Caco-2 (cell line): ENCODE measurements at places on chromosomes 5 and 9. TPM values are rescaled to one million over a fixed set of nuclear protein-coding genes. Genes with fewer than 3 reads are reported as not detected.

DNA sequence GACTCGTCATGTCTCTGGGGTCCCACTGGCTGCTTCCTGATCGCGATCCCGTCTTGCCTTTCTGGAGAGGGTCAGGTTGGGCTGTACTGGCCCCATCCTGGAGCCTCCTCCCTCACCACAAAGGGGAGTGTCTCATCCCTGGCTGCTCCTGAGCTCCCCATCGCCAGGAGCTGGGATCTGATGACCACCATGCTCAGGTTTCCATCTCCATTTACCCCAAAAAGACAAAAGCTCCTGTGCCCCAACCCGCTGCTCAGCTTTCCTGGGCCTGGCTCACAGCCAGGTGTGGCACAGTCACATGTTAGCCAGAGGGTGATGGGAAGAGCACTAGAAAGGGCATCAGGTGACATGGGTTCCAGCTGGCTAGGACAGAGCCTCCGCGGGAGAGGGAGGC is 47.3 kb upstream of the CDKN2AIPNL start:
- no peak for DNase-seq

DNA sequence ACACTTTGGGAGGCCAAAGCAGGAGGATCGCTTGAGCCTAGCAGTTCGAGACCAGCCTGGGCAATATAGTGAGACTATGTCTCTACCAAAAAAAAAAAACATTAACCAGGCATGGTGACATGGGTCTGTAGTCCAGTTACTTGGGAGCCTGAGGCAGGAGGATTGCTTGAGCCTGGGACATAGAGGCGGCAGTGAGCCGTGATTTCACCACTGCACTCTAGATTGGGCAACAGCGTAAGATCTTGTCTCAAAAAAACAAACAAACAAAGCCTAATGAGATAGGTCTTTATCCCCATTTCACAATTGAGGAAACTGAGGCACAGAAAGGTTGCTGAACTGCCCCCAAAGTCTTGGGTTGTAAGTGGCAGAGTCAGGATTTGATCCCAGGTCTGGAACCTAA is 70.5 kb upstream of the RAD23B start:
- DNase-seq, result no peak

GRCh38 chr9:18429070-18429469 is 44.9 kb upstream of the ADAMTSL1 start:
- no peak for DNase-seq

GRCh38 chr9:86909388-86909787 is 37.9 kb downstream of the GAS1 start:
- no peak for DNase-seq

DNA sequence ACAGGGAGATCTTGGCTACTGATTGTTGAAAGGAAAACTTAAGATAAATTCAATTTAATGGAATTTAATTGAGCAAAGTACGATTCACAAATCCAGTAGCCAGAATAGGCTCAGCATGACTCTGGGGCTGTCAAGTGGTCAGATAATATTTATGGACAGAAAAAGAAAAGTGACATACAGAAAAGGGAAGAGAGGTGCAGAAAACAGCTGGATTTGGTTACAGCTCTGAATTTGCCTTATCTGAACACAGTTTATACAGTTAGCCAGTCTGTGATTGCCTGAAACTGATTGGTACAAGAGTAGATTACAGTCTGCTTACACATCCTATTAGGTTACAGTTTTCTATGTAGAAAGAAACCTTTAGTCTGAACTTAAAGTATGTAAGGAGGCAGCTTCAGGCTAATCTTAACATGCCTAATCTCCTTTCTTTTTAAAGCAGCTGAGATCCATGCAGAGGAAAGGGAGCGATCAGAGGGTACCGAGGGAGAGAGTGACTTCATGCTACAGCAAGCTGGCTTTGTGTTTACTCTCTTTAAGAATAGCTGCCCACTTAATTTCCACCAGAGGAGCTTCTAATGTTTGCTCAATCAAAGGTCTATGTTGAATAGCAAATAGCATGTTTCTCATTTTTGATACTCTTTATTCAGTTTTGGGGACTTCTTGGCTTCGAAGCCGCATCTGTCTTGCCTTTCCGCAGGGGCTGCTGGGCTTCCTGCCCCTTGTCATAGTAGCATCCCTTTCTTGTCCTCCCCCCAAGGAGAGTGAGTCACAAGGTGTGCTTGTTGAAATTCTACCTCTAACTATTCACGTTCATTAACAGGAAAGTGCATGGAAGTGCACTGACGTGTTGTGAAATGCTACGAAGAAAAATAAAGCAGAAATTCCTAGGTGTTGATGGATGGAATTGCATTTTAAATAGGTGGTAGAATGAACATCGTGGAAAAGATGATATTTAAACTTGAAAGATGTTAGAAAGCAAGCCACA is 761.2 kb downstream of the TAF11L14 start:
- no peak for DNase-seq

DNA sequence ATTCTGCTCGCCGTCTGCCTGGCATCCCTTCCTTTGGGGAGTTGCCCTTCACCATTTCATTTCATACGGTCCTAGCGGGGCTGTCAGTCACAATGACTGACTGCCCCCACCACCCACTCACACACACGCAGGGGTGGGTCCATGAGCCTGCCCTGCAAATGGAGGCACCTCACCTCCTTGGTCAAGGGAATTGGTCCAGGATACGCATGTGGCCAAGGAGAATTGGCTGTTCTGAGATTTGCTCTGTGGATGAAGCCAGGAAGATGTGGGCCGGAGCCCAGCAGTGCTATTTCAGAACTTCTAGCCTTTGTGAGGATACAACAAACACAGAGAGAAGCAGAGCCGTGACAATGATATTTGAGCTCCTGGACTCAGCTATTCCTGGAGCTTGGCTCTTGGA is 17.0 kb downstream of the C1QTNF2 start:
- DNase-seq, result no peak

GRCh38 chr9:88396836-88397577 is 8.8 kb downstream of the SPIN1 start:
- no peak for DNase-seq

GRCh38 chr9:136351252-136351800 is 12.2 kb downstream of the DNLZ start:
- no peak for DNase-seq

DNA sequence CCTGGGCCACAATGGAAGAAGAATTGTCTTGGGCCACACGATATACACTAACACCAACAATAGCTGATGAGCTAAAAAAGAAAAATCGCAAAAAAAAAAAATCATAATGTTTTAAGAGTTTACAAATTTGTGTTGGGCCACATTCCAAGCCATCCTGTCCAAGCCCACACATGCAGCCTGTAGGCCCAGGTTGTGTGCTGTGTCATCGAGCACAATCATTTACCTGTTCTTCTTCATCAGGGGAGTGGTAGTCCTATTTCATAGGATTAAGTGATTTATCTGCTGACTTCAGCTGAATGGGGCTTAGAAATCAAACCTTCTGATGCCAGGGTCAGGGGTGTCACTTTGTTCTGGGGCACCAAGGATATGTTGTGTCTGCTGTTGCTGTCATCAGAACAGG is 44.6 kb upstream of the ELL2 start:
- DNase-seq, result no peak

DNA sequence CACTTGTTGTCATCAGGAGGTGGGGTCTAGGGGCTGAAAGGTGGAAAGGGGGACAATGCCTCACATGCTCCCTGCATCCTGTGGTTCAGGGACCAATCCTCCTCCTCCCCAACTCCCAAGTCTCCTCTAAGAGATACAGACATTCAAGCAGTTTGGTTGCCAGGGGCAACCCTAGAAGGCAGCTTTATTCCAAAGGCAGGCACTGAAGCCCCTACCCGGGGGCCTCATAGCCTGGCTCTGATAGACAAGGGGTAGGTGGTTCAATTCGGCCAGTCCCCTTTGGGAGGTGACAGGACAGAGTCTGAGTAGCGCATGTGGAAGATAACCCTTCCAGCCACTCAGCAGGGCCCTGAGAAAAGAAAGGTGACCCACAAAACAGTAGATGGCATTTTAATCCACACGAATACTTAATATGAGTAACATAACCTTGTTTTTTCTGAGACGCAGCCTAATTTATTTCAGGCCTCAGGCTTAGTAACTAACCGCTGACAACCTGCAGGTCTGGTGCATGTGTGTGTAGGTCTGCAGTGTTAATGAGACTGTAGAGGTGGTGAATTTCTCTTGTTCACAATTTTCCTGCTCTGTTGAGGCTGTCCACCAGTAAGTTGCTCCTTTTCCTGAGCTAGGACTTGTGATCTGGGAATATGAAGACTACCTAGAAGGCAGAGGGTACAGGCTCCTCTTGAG is 31.3 kb upstream of the HSPA9 start:
- no peak for DNase-seq

DNA sequence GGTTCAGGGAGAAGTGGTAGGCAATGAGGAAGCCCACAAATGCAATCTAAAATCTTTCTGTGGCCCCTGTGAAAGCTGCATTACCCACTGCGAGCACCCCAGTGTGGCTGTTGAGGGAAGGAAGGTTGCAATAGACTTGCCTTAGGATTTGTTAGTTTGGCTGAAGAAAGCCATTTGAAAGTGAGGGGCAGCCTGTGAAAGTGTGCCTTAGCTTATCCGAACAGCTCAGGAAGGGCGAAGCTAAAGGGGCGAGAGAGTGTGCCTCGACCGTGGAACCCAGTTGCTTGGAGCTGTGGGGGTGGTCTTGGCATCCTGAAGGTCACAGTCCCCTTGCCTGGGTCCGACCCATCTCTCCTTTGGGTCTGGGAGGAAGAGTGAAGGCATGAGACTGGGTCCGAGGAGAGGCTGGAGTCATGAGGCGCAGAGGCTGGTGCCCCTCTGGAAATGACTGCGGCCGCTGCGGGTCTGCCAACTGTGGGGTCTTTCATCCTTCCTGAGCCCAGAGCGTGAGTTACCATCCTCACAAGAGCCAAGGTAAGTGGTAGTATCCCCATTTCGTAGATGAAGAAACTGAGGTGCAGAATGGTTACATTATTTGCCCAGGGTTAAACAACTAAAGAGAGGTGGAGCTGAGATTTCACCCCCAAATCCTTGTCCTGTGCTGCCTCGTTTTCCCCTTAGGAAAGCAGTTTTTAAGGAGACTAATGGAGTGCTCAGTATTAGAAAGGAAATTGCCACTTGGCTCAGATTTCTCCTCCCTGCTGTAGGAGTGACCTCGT is 24.4 kb downstream of the SLC25A25 start:
- DNase-seq, result no peak

GRCh38 chr5:44332285-44332971 is 56.8 kb downstream of the FGF10 start:
- DNase-seq, result peak; percentile 33

- DNase-seq, result no peak
Measured at GRCh38 chr5:159345336-159345735, 15.0 kb upstream of the IL12B start.

DNA sequence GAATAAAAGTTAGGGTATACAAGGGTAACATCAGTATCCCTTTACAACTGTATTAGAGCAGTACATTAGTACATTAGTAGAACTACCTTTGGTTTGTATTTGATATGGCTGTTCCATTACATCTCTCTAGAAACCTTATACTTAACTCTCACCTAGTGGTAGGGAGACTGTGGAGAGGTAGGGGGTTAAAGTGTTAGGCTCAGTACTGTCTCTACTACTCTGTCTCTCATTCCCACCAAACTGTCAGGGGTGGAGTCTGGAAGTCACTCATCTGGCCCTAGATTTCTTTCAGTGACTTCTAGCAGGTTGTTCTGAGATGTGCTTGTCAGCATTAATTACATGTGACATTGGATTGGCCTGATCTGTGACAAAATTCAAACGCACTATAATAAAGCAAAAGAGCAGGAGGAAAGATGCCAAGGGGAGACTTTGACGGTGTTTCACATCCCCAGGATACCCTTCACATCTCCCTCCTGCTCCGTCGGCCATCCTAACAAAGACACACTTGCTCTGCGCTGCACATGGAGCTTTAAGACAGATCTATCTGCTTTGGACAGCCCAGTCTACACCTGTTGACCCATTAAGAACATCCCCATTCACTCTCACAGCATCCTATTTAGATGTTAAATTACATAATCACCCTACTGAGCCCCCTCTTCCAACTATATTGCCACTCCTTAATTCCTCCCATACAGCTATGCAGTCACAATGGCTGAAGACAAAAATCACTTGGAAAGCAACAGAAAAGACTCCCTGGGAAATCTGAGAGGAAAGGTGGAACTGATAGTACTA is 1043.0 kb upstream of the DMAC1 start:
- DNase-seq, result no peak

DNA sequence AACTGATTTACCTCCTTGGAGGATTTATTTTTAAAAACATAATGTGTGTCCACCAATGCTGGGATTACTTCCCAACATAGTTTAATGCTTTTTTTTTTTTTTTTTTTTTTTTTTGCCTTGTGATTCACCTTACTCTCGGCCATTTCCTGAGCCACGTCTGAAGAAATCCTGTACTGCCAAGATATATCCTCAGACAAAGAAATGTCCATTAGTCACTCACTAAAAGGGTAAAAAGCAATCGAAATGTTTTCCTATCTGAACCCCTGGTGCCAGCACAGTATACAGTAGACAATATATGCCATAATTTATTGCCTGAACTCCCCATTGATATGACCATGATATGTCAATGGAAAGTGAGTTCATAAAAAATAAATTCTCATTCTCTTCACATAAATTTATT is 344.1 kb downstream of the BNC2 start:
- no peak for DNase-seq

- no peak for DNase-seq
Measured at GRCh38 chr9:76366275-76366674, 28.0 kb downstream of the RFK start.

- DNase-seq, result no peak
Measured at GRCh38 chr5:147467973-147468508, 41.8 kb downstream of the DPYSL3 start.

DNA sequence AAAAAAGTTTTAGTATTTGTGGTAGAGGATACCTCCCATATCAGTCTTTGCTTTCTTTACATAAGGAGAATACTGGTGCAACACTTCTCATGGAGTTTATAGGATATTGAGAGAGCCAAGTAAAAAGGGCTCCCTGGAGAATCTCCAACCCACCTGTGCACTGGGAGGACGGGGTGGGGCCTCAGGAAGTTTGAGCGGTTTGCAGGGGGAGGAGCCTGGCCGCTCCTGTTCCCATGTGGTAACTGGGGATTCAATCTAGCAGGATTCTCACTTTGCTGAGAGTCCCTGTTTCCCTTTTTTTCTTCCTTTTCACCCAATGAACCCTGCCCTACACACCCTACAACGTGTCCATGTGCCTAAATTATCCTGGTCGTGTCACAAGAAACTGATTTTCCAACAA is 82.8 kb downstream of the APTX start:
- no peak for DNase-seq

GRCh38 chr9:109791747-109792146 is 11.7 kb downstream of the PALM2AKAP2 start:
- no peak for DNase-seq

Gene MARCOL
- not detected in 2 replicates for total RNA-seq

Gene CER1
- not detected in 2 replicates for total RNA-seq

Gene BASP1
- total RNA-seq, result 73.5 and 78.1 TPM in 2 replicates

Gene PCSK1
- total RNA-seq, result 0.41 TPM in 1 of 2 replicates, not detected in the other

Gene HRH2
- not detected in 2 replicates for total RNA-seq
